NCI-H510A (cell line): ENCODE measurements at places on chromosomes 6 and 20.

DNA sequence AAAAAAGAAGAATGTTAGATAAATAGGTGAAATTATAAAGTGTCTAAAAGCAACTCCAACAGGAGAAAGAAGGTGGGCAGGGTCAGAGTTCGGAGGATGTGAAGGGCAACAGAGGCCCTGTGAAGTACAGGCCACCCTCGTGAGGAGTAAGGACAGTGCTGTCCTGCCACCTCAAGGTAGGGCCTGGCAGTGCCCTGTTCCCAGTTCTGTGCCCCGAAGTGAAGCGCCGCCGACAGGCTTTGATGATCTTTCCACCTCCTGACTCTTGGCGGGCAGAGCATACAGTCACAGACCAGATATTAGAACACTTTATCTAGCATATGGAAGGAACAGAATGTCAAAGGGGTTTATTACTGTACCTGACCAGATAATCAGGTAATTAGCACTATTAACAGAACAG, 75.8 kb downstream of the GJA10 start:
- no peak for DNase-seq

DNA sequence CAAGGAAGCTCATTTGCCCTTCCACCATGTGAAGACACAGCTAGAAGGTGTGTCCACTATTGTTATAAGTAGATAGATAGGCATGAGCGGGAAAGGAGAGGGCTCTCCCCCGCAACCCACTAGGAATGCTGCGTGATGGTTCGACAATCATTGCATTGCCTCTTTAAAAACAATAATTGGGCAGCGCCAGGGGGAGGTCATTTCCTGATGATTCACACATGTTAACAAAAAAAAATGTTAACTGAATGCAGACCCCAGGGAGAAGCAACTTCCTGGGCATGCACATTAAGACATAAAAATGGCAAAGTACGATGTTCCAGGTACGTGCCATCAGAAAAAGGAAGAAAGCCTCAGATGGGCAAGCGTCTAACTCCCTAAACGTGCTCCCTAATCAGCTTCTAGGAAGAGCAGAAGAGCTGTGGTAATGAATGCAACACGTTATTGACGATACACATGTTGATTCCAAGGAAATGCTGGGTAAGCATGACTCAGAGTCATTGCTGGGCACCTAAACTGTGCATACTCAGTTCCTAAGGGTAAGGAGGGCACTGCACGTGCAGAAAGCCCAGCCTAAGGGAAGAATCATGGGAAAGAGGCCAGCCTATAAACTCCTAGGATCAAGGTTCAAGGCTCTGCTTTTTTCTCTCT, 113.7 kb downstream of the FAM217A start:
- no peak for DNase-seq

GRCh38 chr6:122839906-122840305, 50.8 kb downstream of the SMPDL3A start:
- no peak for DNase-seq

- DNase-seq: no peak
These were observed 701 bp downstream of the RFX6 start for GRCh38 chr6:116877743-116878142.

DNA sequence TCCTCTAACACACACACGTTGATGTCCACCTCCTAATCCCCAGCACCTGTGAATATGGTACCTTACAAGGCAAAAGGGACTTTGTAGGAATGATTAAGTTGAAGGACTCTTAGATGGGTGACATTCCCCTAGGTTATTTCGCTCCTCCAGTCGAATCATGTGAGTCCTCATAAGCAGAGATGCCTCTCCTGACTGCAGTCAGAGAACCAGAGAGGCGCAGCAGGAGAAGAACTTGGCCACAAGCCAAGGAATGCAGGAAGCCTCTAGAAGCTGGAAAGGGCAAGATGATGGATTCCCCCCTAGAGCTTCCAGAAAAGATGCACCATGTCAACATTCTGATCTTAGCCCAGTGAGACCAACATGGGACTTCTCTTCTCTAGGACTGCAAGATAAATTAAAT, 133.1 kb upstream of the PTPRT start:
- peak; percentile 2 for DNase-seq

GRCh38 chr6:24910331-24910960, 25.3 kb downstream of the RIPOR2 start:
- DNase-seq: no peak

DNA sequence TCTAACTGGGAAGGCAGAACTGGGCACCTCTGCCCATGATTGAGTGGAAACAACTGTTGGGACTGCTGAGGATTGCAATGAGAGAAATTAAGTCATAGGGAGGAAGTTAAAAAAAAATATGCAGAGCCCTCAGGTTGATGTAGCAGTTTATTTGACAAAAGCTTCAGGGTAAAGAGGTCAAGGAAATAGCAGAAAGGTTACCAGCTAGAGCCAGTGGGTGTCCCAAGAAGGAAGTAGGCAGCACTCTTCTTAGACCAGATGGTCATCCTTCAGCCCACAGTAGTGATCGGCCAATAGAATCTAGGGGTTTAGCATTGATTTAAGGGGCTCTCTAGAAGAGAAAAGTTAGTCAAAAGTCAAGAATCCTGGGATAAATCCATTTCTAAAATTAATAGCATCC, 21.7 kb upstream of the WFDC10A start:
- DNase-seq: no peak

- DNase-seq: no peak
These were observed 27.0 kb upstream of the MARCKS start for GRCh38 chr6:113830140-113830539.

GRCh38 chr6:166343150-166343487, 774 bp upstream of the SFT2D1 start:
- DNase-seq: no peak

- DNase-seq: no peak
These were observed 833.7 kb downstream of the TFAP2A start for GRCh38 chr6:9581155-9581554.

- DNase-seq: no peak
These were observed 257.6 kb downstream of the HDGFL1 start for GRCh38 chr6:22826961-22827360.

GRCh38 chr6:37940074-37940847, 120.7 kb downstream of the ZFAND3 start:
- DNase-seq: no peak

DNA sequence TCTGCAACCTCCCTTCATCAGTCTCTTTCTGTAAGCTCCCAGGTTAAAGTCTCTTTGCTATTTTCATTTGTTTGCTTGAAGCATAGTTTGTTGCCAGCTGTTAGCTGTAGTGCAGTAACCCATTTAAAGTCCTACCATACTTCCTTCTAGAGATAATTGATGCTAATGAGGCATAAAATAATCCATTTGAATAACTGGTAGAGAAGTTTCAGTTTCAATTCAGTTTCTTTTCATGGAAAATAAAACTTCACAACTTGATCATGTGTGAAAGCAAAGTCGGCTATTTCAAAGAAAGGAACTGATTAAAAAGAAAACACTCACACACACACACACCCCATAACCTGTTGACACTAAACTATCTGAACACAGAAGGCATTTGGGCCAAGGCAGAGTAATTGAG, 68.5 kb upstream of the TENT5A start:
- no peak for DNase-seq

- no peak for DNase-seq
These were observed 94.3 kb downstream of the INSM1 start for GRCh38 chr20:20462185-20462584.

DNA sequence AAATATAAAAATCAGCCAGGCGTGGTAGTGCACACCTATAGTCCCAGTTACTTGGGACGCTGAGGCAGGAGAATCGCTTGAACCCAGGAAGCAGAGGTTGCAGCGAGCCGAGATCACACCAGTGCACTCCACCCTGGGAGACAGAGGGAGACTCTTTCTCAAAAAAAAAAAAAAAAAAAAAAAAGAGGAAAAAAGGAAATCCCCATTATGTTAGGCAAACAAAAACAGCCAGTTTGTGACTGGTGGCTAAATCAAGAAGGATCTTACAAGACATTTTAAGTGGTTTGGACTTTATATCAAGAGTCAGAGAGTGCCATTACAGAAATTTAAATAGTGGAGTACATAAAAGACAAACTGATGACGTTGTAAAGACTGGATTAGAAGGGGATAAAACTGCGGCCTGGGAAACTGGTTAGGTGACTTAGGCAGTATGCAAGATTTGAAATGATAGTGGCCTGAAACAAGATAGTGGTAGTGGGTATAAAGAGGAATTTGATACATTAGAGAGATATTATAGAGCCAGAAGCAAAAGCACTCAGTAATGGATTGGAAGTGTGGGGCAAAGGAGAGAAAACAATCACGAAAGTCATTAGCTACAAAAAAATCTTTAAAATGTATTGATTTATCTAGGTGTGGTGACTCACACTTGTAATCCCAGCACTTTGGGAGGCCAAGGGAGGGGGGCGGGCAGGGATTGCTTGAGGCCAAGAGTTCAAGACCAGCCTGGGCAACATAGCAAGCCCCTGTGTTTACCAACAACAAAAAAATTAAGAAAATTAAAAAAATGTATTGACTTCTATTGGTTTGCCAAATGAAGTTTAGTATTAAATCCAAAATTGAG, 1.7 kb upstream of the MYO6 start:
- DNase-seq: peak; percentile 23
